Activated T-helper 1 cell treated with Interleukin-2 at 50 U/mL for 16 hours (primary cell): ENCODE measurements at places on chromosomes 6 and 20.

DNA sequence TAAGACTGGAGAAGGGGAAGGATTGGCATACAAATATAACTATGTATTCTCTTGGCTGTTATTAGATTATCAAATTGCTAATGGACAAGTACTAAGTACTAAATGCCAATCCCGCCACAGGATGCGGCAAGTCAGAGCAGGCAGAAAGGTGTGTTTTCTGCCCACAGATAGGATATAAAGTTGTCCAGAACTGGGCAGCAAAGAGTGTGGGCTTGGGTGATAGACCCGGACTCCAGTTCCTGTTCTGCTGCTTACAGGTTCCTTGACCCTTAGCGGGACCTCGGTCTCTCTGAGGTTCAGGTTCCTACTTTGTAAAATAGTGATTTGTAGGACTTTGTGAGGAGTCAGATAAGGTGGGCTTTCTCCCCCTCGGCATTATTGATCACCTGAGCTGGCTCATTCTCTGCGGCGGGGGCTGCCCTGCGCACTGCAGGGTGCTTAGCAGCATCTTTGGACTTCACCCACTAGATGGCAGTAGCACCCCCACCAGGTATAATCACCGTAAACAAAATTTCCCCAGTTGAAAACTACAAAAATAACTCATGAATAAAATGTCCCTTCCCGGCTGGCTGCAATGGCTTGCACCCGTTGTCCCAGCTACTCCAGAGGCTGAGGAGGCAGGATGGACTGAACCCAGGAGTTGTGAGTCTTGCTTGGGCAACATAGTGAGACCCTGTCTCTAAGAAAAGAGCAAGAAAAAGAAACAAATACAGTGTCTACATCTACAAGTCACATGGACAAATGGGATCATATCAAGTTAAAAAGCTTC is 193.1 kb downstream of the DOK5 start:
- DNase-seq = no peak

- no peak for DNase-seq
These were observed 86.0 kb downstream of the MYB start for GRCh38 chr6:135267085-135267484.

- DNase-seq = no peak
These were observed 705.4 kb downstream of the MAFB start for GRCh38 chr20:39983655-39984054.

DNA sequence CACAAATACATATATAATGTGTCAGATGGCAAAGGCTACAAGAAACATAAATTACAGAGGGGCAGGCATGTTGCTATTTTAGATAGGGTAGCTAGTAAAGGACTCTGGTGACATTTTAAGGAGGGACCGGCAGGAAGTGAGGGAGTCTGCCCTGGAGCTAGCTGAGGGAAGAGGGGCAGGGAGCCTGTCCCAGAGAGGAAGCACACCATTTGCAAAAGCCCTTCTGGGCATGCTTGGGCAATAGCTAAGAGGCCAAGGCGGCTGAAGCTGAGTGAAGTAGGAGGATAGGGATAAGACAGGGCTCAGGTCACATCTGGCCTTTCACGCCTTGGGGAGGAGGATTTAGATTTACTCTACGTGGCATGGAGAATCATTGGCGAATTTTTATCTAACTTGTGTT is 96.2 kb downstream of the RTN4IP1 start:
- no peak for DNase-seq

GRCh38 chr6:42177514-42178364 is 4.6 kb downstream of the GUCA1A start:
- no peak for DNase-seq

DNA sequence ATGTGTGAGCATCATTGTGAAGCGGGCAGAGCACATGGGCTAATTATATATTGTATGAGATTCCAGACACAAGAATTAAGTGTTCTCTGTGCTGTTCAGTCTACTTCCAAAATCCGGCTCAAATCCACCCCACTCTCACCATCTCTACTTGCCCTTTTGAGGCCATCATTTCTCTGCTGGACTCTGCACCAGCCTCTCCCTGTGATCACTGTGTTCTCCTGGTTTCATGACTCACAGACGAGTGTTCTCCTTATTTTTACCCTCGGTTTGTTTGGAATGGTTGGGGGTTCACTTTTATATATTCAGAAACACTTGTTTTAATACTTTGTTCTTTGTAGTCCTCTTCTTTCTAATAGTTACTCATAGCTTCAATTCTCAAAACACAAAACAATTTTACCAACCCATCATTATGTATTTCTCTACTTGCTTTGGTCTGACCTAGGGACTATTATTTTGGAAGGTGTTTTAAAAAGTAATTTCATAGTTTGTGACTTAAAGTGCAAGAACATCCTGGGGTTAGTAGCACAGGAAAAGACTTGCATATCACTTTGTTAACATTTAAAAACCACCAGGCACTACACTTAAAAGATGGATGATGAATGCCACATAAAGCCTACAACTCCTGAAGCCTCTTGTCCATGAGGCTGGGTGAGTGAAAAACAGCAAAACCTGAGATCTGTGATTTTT is 82.7 kb downstream of the UST start:
- DNase-seq = no peak

GRCh38 chr6:157989541-157990289 is 8.1 kb downstream of the SYNJ2 start:
- no peak for DNase-seq

DNA sequence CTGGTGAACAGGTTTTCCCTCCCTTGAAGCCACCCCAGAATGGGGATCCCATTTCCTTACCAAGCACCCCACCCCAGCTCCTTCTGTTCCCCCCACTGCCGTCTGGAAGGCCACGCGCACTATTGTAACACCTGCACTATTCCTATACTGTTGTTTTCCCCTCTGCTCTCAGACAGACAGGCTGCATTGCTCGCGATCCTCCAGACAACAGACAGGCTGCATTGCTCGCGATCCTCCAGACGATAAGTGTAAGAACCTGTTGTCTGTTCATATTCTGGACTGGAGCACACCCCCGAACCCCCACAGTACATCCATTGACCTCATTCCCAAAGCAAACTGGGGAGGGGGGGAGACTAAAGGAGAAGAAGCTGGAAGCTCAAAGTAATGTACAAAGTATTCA is 72.7 kb downstream of the LY86 start:
- no peak for DNase-seq

DNA sequence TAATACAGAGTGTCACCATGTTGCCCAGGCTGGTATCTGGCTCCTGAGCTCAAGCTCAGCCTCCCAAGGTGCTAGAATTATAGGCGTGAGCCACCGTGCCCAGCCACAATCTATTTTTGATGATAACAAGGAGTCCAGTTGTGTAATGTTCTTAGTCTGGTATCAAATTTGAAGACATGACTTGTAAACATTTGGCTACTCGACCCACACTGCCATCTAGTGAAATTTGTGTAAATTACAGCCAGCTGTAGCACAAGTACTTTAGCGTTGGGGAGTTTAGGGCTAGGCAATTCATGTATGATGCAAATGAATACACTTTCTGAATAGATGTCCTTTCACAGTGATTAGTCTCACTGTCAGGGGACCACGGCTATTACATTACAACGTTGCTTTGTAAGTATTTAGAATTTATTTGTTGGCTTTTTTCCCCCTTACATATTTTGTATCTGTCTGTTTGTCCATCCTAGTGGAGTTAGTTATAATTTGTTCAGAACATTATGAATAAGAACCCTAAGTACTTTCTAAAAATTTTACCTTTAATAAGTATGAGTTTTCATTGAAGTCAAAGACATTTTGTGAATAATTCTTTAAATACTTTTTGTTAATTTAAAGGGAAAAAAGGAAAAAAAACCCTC is 139.7 kb downstream of the PRDM13 start:
- peak; percentile 14 for DNase-seq

GRCh38 chr6:149969635-149970034 is 5.9 kb downstream of the ULBP1 start:
- DNase-seq = no peak
